ELF-1 (cell line): ENCODE measurements at places on chromosomes 5 and 9.

- DNase-seq, result no peak
Observed at GRCh38 chr5:93422652-93423280, 158.3 kb downstream of the NR2F1-AS1 start.

GRCh38 chr9:108775901-108776306, 79.9 kb downstream of the ACTL7B start:
- no peak for DNase-seq

- no peak for DNase-seq
Observed at GRCh38 chr5:134445856-134446818, 34.5 kb upstream of the CDKN2AIPNL start.

DNA sequence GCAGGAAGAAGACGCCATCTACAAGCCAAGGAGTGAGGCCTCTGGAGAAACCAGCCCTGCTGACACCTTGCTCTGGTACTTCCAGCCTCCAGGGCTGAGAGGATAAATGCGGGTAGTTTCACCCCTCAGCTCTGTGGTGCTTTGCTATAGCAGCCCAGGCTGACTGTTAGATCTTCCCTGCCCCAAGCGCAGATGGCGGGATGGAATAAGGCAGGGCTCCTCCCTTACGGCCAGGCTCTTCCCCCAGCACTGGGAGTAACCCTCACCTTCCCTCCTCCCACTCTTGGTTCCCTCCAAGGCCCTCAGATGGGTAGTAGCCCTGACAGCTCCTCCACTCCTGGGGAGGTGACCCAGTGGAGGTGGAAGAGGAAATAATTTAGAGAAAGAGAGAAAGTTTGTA, 285.1 kb downstream of the GADD45G start:
- DNase-seq, result no peak

- no peak for DNase-seq
Observed at GRCh38 chr5:170220191-170220590, 12.6 kb upstream of the C5orf58 start.

- DNase-seq, result no peak
Observed at GRCh38 chr9:34170237-34170991, 8.4 kb upstream of the UBAP1 start.

DNA sequence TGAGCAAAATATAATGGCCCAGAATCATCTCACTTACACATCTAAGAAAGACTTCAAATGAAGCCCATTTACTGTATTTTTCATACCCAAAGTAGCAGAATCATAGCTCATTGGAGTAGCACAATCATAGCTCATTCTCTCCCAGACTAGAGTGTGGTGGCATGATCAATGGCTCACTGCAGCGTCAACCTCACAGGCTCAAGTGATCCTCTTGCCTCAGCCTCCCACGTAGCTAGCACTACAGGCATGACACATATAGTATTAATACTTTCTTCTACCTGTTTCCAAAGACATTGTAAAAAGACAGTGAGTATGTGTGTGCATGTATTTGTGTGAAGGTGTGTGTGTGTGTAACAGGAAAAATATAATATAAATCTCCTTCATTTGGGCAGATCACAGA, 1247.9 kb upstream of the ACO1 start:
- no peak for DNase-seq

DNA sequence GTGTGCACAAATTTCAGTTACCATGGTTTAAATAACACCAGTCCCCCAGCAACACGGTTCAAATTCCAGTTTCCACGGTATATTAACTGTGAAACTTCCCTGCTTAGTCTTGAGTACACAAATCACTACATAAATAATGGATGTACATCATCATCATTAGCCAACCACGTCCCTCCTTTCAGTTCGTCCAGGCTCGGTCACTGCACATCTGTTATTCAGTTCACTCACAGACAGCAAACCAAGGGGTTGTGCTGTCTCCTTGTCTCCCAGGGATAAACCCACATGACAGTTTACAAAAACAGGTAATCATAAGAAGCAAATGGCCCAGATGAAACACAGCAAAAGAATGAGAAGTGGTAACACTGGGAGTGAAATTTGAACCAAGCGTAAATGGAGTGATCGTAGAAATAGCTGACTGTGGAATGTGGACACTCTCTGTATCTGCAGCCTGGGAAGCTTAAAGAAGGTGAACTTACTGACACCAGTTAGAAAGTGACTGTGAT, 61.0 kb upstream of the RAD23B start:
- no peak for DNase-seq

- DNase-seq, result no peak
Observed at GRCh38 chr5:133332439-133333024, 279.8 kb downstream of the FSTL4 start.

DNA sequence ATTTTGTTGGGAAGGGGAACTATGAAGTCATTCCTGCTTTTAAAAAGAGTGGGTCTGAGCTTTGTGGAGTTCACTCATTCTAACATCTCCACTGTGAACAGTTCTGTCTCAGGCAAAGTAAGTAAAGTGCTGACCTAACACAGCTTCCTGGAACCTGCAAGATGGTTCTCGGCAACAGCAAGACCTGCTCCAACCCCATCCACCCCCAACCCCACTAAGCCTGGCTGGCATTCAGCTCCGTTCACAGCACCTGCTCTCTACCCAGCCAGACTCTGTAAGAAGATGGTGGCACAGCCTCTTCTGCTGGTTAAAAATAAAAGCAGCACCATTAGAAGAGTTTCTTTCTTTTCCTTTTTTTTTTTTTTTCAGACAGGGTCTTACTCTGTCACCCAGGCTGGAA, 42.0 kb downstream of the EPB41L4B start:
- no peak for DNase-seq

DNA sequence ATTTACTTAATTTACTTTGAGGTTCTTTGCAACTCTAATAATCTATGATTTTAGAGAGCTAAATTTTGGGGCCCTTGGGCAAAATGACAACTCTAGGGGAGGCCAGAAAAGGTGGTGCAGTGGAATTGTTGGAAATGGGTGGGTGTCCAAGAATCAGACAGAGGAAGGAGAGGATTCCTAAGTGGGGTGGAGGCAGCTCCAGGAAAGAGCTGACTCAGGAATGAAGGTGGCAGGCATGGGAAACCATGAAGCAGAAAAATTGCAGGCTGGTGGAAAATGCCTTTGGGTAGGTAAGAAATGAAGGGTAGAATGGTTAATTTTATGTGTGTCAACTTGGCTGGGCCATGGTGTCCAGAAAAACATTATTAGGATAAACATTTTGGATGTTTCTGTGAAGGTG, 248.5 kb upstream of the TUT7 start:
- DNase-seq, result peak; percentile 6

DNA sequence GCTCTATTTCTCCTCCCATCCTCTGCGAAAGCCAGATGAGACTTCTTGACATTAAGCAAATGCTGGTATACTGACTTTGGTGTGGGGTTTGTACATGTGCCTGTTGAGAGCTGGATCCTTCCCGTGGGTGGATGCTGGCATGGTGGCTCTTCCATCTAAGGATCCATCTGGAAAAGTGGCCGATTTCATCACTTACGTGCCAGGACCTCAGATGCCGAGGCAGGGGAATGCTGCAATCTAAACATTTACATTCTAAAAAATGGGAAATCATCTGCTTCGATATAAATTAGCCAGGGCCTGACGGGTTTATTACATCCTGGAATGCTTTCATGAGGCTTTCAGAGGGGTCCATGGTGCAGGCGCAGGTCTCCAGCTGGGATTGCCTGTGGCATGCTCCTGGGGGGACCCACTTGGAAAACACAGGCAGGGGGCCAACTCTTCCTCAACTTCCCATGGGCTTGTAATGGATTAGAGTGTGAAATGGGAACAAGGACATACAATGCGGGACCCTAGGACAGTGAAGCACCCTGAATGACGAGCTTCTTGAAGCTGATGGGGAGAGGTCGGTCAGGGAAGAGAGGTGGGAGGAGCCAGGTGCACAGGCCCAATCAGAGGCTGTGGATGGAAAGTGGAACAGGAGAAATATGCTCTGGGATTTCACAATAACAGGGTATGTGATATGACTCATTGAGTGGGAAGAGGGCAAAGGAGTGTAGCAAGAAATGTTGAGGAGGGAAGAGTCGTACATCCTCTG, 105.5 kb upstream of the PITX1 start:
- DNase-seq, result peak; percentile 17

DNA sequence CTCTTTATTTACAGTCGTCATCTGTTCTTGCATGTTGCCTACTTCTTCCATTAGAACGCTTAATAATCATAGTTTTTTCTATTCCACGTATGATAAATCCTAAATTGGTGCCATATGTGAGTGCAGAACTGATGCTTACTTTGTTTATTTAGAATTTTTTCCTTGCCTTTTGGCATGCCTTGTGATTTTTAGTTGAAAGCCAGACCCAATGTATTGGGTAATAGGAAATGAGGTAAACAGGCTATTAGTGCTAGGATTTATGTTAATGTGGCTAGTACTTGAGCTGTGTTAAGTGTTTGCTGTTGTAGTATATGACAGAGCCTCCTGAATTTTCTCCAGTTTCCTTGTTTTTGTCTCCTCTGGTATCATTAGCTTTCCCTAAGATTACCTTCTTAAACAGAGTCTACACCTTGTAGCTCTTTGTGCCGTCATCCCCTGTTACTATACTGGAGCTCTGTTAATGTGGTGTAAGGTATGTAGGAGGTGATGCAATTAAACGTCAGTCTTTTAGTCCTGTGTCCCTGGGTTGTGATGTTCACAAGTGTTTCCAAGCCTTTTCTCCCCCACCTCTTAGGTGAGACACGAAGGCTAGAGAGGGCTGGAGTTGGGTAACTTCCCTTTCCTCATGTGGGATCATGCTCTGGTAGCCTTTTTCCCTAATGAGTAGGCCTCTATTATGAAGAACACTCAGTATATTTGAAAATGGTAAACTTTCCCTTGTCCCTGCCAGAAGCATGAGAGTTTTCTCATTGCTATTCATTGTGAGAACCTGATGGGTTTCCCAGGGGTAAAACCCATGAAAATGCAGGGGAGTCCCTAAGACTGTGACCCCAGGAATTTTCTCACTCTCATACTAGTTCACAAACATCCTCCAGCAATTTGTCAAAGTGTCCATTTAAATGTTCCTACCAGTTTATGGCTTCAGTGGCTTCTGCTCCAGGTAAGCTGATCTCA, 21.2 kb downstream of the SPATA31D3 start:
- DNase-seq, result no peak

DNA sequence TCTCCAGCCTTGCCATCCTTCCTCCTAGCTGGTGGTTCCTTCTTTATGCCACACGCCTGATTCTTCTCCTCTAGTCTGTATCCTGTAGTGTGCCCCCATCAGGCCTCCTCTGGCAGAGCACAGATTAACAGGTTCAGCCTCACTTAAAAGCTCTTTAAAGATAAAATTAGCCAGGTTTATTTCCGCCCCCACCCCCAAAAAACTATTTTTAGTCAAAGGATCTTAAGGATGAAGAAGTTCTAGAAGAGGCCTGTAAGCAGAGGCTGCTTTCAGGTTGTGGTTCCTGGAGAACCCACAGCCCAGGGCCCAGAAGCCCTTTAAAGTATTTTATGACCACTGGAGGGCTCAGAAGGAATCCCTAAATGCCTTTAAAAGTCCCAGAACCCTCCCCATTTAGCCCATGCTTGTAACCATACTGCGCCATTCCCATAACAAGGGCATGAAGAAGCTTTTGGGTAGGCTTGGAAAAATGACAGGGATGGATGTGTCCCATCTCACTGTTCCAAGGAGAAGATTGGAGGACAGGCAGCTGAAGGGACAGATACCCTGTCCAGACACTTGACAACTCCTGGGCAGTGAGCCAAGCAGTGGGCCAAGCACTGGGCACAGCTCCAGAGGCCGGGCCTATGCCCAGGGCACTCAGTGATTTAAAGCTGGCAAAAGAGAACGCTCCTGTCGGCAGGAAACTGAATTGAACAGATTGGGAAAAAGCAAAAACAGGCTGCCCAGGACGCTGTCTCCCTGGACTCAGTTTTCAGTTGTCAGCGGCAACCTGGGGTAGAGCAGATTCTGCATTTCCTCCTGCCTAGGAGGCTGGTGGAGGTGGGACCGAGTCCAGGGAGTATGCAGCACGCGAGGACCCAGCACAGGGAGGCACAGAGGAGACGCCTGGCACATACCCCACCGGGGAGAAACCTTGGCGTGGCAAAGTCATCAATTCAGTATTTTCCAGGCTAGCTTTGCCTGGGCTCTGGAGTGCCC, 106.3 kb upstream of the SSBP2 start:
- peak; percentile 42 for DNase-seq

DNA sequence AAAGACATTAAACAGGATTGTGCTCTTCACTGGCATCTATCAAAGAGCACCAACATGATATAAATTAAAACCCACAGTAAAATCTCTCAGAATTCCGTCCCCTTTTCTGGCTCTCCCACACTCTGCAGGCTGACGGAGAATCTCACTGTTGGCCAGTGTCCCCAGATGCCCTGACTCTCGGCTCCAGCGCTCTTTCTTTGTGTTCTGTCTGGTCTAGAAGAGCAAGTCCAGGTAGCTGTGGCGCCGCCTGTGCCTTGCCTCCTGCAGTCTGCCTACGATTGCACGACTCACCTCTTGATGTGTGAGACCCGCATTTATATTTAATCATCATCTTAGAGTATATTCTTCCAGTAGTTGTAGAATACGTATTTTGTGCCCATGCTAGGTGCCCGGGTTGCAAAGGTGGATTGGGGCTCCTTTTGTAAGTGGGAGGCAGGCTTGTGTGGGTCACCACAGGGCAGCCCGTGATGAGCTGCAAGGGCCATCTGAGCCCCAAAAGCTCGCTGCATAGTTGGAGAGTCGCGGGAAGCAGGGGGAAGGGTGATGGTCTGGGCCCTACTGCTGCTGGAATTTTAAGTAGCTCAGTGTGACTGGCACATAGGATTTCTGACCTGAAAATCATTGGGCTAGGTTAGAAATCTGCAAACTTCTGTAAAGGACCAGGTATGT, 55.6 kb downstream of the EHMT1 start:
- peak; percentile 61 for DNase-seq

GRCh38 chr5:120512068-120512467, 48.0 kb downstream of the PRR16 start:
- peak; percentile 77 for DNase-seq

DNA sequence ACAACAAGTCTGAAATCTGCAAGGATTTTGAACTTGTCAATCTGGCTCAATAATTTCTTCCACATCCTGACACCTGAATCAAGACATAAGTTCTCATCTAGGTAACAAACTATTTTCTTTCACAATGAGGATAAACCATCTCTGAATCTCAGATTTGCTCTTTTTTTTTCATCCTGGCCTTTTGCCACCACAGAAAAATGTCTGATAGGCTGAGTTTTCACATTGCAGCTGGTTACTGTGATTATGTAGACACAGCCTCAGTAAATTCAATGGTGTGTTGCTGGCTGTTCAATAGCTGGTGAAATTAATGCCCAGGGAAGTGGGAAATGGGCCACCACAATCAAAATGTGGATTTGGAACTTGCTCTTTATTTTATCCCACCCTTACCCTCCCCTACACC, 2.8 kb upstream of the ADRA1B start:
- DNase-seq, result no peak
